Activated CD4-positive, alpha-beta T cell treated with anti-CD3 and anti-CD28 coated beads for 36 hours (primary cell): ENCODE measurements at places on chromosomes 4 and X. TPM values are rescaled to one million over a fixed set of nuclear protein-coding genes. Genes with fewer than 3 reads are reported as not detected.

GPR50 gene
- not detected for total RNA-seq

ARHGAP6 gene
- total RNA-seq, result not detected

HSFX1 gene
- 0.47 TPM for total RNA-seq

EXOC1L gene
- total RNA-seq, result not detected

GAGE12E gene
- not detected for total RNA-seq

EREG gene
- not detected for total RNA-seq

FAM47E gene
- not detected for total RNA-seq

EDNRA gene
- total RNA-seq, result not detected

CXorf51B gene
- total RNA-seq, result not detected

HSD17B11 gene
- 14.9 TPM for total RNA-seq

MID2 gene
- total RNA-seq, result 10.1 TPM

EPGN gene
- 0.14 TPM for total RNA-seq

HTR2C gene
- total RNA-seq, result not detected

TXLNG gene
- total RNA-seq, result 21.4 TPM

KIF4A gene
- total RNA-seq, result 21.2 TPM

C4orf54 gene
- not detected for total RNA-seq

CCSER1 gene
- 0.14 TPM for total RNA-seq

ADGRG4 gene
- not detected for total RNA-seq

MAGEC2 gene
- not detected for total RNA-seq

LANCL3 gene
- 0.18 TPM for total RNA-seq

PRKG2 gene
- total RNA-seq, result 0.14 TPM

PPP1R2C gene
- total RNA-seq, result not detected

PDE5A gene
- 0.25 TPM for total RNA-seq

PLK4 gene
- total RNA-seq, result 52.3 TPM

SSX4 gene
- not detected for total RNA-seq

CACNA1F gene
- total RNA-seq, result 0.65 TPM

DCLK2 gene
- not detected for total RNA-seq

POLN gene
- 3.2 TPM for total RNA-seq

MAOB gene
- total RNA-seq, result 0.21 TPM

GALNT7 gene
- total RNA-seq, result 11.4 TPM

OFD1 gene
- 28.0 TPM for total RNA-seq

DIAPH2 gene
- 9.1 TPM for total RNA-seq

SLC9A7 gene
- 16.3 TPM for total RNA-seq

LPAR4 gene
- not detected for total RNA-seq

SPACA5 gene
- total RNA-seq, result not detected

PCDH10 gene
- not detected for total RNA-seq

TAF7L gene
- total RNA-seq, result not detected

ESX1 gene
- total RNA-seq, result not detected

SSX4B gene
- not detected for total RNA-seq

PAGE1 gene
- total RNA-seq, result not detected

GPM6B gene
- not detected for total RNA-seq

MAGEC3 gene
- total RNA-seq, result not detected

WAS gene
- total RNA-seq, result 102 TPM

PDZD4 gene
- 4.3 TPM for total RNA-seq

NAA10 gene
- total RNA-seq, result 108 TPM

IL13RA1 gene
- 0.81 TPM for total RNA-seq

KLHL4 gene
- not detected for total RNA-seq

KDR gene
- not detected for total RNA-seq

MAGED4 gene
- 0.95 TPM for total RNA-seq

MAP9 gene
- total RNA-seq, result 8.1 TPM

REELD1 gene
- total RNA-seq, result 0.09 TPM

SLITRK2 gene
- total RNA-seq, result not detected

IL2RG gene
- 342 TPM for total RNA-seq

ZFP92 gene
- total RNA-seq, result 0.98 TPM

DGKK gene
- not detected for total RNA-seq

ERAS gene
- not detected for total RNA-seq

GJB1 gene
- total RNA-seq, result not detected

RNF4 gene
- total RNA-seq, result 87.5 TPM

HDAC8 gene
- 13.3 TPM for total RNA-seq

ATP2B3 gene
- not detected for total RNA-seq
